ENCODE measurements at places on chromosomes 4 and X. TPM values are rescaled to one million over a fixed set of nuclear protein-coding genes. Genes with fewer than 3 reads are reported as not detected.
A peak's percentile ranks its signal among the peaks of the same experiment; 100 is the strongest.

Gene CYBB
- total RNA-seq = 7.2 TPM

GRCh38 chr4:154126276-154126675, 337.4 kb upstream of the SFRP2 start:
- no peak for DNase-seq

Gene TMEM35A
- 7.8 TPM for total RNA-seq

DNA sequence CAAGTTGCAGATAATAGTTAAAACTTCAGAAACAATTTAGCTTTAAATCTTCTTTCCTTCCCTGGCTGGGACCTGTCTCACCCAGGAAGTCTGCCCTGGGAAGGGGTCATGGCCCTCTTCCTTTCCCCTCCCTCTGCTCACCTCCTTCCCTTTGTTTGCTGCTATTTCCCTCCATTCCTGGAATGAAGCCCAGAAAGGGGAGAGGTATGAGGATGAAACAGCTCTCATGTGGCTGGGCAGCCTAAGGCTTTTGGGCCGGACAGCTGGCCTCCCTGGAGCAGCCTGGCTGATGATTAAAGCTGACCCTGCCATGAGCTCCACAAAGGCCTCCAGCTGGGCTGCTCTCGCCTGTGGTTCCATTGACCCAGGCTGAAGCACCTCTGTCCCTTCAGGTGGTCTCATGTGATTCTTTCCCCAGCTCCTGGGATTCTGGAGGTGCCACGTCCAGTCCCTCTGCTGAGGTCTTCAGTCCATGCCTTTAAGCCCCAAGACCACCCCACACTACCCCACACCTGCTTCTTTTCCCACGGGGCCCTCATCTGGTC, 202.1 kb downstream of the PTTG2 start:
- DNase-seq = no peak

- no peak for DNase-seq
These were observed 2534.9 kb downstream of the PCDH7 start for GRCh38 chr4:33255094-33255493.

Gene SH3D19
- total RNA-seq = 27.1 TPM

DNA sequence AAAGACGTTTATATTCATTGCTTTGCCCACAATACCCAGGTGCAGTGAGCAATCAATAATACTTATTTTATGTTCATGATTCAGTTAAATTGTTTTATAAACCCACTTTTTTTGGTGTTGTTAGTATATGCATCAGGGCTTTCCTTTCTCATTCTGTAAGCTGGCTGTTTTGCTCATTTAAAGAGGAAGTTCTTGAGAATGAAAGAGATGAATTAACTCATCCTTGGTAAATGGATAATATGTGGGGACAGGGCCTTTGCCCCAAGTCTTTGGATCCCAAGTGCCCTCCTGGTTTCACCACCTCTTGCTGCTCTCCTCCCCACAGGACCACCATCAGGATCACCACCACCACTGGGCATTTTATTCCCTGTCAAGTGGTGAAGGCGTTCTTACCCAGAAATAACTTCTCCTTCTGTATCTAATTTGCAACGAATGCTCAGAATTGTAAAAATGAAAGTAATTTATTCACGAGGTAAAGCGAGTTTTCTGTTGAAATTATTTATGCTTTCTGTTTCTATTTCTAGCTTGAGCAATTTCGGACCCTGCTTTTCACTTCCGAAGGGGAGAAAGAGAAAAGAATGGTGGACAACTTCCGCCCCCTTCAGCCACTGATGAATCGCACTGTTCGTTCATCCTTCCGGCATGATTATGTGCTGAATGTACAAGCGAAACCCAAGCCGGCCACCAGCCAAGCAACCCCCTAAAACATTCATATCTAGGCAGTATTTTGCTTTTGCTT, 8.2 kb upstream of the ZRSR2 start:
- no peak for DNase-seq

DNA sequence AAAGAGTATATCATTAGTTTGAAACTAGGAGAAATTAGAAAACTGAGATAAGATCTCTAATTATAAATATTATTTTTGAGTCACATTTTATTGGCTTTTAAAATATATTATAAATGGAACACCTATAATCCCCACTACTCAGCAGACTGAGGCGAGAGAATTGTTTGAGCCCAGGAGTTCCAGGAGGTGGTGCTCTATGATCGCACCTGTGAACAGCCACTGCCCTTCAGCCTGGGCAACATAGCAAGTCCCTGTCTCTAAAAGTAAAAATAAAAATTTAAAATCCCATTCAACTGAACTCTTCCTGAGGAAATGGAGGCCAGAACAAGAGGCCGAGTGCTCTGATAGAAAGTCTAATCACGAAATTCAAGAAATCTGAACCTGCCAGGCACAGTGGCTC, 6.3 kb upstream of the C4orf36 start:
- no peak for DNase-seq

Gene IGSF1
- total RNA-seq = 11.0 TPM

DNA sequence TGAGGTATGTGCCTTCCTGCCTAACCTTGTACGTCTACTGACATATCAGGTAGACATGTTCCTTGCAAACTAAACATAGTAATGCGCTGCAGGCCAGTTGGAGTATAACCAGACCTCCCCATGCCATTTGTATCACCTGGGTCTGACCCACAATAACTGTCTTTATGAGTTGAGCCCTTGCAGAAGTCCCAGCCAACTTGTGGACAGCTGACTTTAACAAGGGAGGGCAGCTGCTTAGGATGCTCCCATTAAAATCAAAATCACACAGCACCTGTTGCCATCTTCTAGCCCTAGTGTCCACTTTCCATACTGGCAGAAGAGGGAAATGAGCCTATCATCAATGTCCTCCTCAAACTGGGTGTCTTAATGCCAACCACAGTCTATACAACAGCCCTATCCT, 41.6 kb downstream of the KANTR start:
- no peak for DNase-seq

Gene AMTN
- total RNA-seq = not detected

GRCh38 chr4:142777045-142777743, 68.9 kb downstream of the INPP4B start:
- no peak for DNase-seq

DNA sequence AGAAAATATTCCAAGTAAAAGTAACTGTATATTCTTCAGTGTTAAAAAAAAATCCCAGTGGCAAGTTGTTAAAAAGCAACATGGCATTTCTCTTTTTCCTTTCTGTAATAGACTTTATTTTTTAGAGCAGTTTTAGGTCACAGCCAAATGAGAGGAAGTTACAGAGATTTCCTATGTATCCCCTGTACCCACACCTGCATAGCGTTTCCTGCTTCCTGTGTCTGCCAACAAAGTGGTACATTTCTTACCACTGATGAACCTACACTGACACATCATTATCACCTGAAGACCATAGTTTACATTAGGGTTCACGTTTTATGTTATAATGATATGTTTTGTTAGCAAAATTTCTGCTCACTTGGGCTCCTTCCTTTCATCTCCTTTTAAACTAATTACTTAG, 124.7 kb downstream of the GPAT3 start:
- DNase-seq = no peak

DNA sequence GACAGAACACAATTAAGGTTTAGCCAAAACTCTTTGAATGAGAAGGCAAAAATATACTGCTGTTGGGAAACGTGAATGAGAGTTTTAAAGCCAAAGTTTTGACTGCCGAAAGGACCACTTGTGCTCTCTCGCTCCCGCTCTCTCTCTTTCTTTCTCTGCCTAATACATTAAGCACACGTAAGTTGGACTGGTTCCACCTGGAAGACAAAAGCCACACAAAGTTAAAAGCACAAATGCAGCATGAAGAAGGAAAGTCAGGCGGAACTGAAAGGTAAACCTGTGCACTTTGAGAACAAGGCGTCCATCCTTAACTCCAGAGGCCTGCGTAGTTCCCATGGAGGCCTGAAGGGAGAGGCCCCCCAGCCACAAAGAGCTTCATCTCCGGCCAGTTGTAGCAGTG, 1.9 kb downstream of the DCAF12L2 start:
- no peak for DNase-seq

- no peak for DNase-seq
These were observed 367.8 kb upstream of the RASGEF1B start for GRCh38 chr4:81839347-81840042.

GRCh38 chr4:19707876-19708275, 543.8 kb upstream of the SLIT2 start:
- DNase-seq = no peak

DNA sequence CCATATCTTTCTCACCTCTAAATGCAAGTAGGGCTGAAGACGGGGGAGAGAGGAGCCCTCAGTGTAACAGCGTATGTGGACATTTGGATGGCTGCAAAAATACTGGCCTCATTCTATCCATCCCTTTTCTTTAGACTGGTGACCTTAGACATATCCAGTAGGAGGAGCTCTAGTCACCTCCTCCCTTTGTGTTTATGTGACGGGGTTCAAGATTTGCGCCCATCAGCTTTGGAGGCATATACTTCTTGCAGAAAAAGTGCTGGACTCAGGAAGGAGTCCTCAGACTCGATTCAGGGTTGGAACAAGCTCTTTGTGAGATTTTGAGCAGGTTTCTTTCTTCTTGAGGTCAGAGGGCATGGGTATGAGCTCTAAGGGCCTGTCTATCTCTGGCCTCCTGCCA, 86.2 kb downstream of the MAMLD1 start:
- no peak for DNase-seq

DNA sequence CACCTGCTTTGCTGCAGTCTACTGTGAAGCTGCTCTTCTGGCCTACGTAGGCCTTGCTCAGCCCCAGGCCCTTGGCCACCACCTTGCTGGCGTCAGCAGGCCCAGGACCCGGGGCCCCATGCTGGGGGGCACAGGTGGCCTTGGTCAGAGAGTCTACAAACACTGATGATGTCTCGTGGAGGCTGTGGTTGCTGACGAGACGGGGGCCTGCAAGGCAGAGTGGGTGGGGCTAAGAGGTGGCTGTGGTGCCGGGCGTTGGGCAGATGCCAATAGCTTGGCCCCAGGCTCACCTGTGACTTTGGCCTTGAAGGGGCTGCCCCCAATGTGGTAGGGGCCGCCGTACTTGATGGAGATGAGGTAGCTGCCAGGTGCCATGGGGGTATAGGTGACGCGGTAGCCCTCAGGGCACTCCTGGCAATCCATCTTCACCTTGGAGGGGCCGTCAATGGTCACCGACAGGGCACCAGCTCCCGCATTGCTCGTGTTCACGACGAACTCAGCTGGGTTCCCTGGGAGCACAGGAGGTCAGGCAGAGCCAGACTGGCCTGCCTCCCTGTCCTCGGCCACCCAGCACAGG, 25.0 kb downstream of the FLNA start:
- no peak for DNase-seq

GRCh38 chr4:143256456-143256855, 71.7 kb downstream of the USP38 start:
- DNase-seq = no peak

GRCh38 chr4:157792716-157793115, 380.1 kb downstream of the GASK1B start:
- no peak for DNase-seq

GRCh38 chrX:134895805-134896581, 94.8 kb upstream of the SMIM10 start:
- DNase-seq = no peak

DNA sequence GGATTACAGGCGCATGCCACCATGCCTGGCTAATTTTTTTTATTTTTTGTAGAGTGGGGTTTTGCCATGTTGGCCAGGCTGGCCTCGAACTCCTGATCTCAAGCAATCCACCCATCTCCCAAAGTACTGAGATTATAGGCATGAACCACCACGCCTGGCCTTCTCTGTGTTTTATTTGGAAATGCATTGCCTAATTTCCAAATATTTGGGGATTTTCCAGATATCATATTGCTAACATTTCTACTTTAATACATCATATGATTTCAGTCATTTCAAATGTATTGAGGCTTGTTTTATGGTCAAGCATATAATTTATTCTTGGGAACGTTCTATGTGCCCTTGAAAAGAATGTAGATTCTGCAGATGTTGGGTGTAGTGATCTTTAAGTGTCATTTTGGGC, 38.8 kb downstream of the FGF2 start:
- DNase-seq = no peak

GRCh38 chrX:119552508-119552907, 12.7 kb downstream of the STEEP1 start:
- DNase-seq = no peak

Gene OPRPN
- total RNA-seq = not detected

GRCh38 chrX:150805736-150806135, 92.7 kb downstream of the CD99L2 start:
- DNase-seq = no peak

Gene RHOXF2B
- not detected for total RNA-seq

DNA sequence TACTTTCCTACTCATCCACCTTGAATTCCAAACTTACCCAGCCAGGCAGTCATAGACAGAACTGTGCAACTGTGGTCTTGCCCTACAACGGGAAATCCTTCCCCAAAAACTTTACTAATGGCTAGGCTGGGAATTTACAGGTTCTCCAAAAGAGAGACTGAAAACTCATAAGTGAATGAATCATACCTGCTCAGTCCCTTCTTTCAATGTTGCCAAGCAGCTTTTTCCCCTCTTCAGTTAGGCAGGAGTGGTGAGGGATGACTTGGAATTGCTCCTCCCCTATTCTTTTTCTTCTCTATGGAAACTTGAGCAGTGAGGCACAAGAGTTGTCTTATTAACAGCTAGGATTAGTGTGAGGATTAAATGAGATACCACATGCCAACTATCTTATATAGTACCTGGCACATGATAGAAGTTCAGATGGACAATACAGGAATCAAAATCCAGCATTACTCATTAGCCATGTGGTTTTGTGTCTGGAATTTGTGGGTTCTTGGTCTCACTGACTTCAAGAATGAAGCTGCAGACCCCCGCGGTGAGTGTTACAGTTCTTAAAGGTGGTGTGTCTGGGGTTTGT, 105.9 kb downstream of the TEX13A start:
- no peak for DNase-seq

Gene P2RY4
- not detected for total RNA-seq

DNA sequence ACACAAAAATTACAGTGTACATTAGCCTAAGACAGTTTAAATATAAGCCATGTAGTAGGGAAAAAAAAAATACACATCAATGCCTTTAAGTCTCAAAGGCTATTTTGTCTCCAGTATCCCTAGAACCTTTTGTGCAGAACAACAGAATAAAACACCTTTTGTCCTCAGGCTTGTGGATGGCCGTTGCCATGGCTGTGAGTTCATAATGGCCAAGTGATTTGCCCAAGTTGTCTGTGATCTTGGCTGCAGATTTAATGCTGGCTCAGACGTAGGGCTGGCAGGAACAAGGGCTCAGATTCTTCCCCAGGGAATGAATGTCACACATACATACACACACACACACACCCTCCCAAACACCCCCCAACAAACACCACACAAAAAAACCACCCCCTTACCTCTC, 25.3 kb downstream of the GPM6B start:
- peak; percentile 22 for DNase-seq

DNA sequence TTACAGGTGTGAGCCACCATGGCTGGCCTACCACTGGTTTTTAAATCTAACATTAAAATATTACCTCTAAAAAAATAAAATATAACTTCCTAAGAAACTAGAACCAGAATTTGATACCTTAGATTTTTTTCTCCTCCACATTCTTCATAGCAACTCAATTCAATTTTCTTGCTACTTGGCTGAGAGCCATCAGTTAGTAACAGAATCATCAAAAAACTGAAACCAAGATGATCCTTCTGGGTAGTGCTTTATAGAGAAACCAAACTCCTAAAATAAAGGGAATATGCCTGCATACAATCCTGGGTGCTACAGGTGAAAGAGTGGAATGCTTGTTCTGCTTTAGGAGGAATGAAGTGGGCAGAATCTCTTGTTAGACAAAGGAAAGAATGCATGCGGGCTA, 64.4 kb downstream of the RPS3A start:
- no peak for DNase-seq

Measured in prostate gland (tissue), 2 donors.